ENCODE measurements at places on chromosomes 11 and 22.

DNA sequence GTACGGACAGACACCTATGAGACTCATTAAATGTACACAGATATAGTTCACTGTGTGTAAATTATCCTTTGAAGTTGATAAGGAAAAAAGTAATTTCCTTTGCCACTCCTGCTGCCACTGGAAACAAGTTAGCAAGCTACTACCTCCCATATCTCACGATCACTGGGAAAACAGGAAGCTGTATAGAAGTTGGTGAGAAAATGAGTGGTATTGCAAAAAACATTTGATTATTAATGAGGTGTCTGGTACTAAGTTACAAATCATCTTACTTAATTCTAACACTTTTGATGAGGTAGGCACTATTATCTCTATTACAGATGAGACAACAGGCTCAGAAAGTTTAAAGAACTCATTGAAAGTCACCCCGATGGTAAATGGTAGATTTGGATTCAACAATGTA, 68.5 kb downstream of the GAB2 start:
- no peak for DNase-seq

DNA sequence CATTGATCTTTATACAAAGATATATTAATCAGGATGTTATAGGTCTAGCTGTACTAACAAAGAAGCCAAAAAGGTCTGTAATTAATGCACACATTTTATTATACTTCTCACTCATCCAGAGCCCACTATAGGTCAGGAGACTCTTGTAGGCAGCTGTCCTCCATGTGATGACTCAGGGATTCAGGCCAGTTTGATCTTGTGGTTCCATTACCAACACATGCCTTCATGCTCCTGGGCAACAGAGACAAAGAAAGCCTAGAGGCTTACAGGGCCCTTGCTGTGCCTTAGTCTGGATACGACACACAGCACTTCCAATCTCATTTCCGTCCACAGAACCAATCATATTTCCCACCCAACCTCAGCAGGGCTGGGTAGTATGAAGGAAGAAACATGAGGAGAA, 150.3 kb upstream of the NCAM1 start:
- DNase-seq = no peak

DNA sequence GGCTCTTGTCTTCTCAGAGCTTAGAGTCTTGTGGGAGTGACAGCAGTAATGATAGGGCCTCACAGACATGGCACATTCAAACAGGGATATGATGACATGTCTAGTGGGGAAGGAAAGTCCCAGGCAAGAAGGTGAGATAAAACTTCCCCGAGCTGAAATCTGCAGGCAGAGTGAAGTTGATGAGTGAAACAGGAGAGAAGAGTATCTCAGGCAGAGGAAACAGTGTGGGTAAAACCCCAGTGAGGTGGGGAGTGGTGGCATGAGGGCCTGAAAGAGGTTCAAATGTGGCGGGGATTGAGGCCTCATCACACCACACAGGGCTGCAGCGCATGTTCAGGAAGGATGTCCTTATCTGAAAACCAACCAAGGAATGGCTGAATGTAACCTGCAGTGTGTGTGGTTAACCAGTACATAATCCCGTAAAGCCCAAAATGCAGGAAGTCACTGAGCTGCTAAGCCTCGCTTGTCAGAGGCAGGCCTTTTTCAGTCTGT, 153.8 kb upstream of the E2F8 start:
- no peak for DNase-seq

- no peak for DNase-seq
Observed at GRCh38 chr22:23754980-23755636, 883 bp upstream of the VPREB3 start.

- no peak for DNase-seq
Observed at GRCh38 chr22:22761606-22761962, 117.2 kb downstream of the GGTLC2 start.

GRCh38 chr22:45318558-45319323, 9.0 kb downstream of the FAM118A start:
- no peak for DNase-seq

DNA sequence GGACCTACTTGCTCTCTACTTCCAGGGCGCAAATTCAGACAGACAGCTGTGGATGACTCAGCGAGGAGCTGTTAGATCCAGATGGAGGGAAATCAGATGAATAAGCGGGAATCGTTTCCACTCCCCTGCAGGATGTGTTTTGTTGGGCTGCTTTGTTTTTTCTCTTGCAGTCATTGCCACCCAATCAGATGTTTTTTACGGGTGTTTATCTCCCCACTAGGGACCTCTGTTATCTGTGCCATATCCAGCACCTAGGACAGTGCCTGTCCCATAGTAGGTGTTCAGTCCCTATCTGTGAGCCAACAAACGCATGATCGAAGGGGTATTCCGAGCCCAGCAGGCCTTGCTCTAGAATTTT, 51.1 kb upstream of the PARVG start:
- no peak for DNase-seq

GRCh38 chr11:60634126-60634525, 65.3 kb upstream of the MS4A8 start:
- peak; percentile 8 for DNase-seq

DNA sequence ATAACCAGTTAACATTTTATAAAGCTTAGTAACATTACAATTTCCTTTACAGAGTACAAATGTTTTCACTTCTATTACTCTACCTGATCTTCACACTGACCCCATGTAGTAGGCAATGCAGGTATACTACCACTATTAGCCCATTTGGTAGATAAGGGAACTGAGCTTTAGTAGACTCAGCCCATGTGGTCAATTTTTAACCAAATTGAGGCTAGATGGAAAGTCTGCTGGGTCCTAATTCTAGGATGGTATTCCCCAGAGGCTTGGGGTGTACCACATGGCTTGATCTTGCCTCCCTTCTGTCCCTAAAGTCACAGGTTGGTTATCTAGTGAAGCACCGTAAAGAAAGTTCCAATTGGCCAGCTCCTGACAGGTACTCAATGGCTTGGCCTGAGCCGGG, 48.2 kb downstream of the NRXN2 start:
- DNase-seq = no peak

- DNase-seq = no peak
Observed at GRCh38 chr11:8258289-8258688, 5.4 kb downstream of the LMO1 start.

GRCh38 chr11:67268962-67269268, 2.6 kb downstream of the GRK2 start:
- DNase-seq = no peak

- DNase-seq = no peak
Observed at GRCh38 chr11:124863137-124863825, 2.0 kb upstream of the ROBO3 start.

DNA sequence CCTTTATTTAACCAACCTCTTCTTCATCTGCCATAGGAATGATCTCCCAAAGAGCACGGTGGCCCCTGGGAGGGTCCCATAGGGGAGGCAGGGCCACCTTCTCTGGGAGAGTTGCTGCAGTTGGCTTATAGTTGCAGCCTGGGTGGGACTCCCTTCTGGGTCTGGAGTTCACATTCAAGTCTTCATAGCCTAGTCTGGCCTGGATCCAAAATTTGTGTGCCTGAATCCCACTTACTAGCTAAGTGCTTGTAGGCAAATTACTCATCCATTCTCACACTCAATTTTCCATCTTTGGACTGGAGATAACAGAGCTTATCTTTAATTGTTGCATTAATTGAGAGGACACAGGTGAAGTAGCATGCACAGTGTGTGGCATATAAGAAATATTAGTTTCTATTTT, 163.6 kb downstream of the GRIK4 start:
- DNase-seq = no peak

DNA sequence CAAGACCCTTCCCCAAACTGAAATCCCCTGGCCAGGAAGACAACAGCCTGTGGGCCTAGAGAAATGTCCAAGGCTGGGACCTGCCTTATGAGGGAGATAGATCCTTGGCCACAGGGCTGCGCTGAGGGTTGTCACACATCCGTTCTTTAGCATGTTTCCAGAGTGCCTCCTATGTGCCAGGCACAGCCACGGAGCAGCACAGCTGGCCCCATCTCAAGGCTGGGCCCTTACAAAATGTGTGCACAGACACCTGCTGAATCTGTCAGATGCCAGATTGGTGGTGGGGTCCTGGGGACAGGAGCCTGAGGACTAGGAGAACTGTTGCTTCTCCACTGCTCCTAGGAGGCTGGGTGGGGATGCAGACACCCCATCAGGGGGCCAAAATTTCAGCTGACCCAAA, 11.2 kb downstream of the GRIK4 start:
- DNase-seq = no peak

DNA sequence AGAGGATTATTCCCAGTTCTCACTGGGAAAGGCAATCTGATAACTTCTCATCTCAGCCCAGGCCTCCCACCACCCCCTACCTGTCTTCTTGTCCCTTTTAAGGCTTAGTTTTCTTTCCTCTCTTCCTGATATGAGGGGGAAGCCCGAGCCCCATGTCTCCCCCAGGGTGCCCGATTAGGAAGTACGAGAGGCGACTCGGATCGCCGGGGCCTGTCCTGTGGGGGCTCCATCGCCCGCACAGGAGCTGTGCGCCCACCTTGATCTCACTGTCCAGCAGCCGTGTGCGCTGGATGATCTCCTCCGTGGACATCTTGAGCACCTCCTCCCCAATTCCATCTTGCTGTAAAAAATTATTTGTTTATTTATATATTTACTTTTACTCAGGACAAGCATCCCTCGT, 628 bp downstream of the PSMC3 start:
- no peak for DNase-seq

DNA sequence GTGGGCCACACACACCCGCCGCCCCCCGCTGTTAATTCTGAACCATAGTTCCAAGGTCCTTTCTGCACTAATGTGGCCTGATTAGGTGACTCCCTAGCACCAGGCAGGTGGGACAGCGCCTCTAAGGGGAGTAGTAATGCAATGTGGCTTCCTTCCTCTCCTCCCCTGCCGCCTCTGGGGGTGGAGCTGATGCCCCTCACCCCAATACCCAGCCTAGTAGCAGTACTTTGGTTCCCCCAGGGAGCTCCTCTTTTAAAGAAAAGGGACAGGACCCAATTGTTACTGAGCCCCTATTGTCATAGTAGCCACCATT, 14.4 kb downstream of the RTN4RL2 start:
- no peak for DNase-seq

- DNase-seq = peak; percentile 72
Observed at GRCh38 chr11:58900479-58901420, 38.5 kb upstream of the GLYATL1 start.

GRCh38 chr11:119169282-119169719, 776 bp downstream of the NLRX1 start:
- peak; percentile 62 for DNase-seq

GRCh38 chr22:27715106-27715505, 86.5 kb downstream of the MN1 start:
- DNase-seq = no peak

- DNase-seq = no peak
Observed at GRCh38 chr11:83823461-83824025, 537.4 kb upstream of the CCDC90B start.

- no peak for DNase-seq
Observed at GRCh38 chr11:1755692-1756561, 5.5 kb upstream of the IFITM10 start.

DNA sequence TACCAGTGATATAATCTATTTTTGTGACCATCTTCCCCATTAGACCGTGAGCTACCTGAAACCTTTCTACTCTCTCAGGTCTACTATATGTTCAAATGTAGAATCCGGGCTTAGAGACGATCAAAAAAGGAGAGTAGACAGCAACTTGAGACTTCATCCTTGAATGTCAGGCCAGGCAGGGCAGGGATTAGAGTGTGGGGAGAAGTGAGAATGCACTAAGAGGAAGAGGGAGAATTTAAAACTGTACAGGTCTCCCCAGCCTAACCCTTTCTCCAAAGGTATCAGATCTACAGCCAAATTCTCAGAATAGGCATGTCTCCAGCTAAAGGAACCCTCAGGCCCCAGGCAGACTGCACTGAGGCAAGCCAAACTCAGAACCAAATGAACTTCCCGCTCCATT, 935 bp downstream of the LAMTOR1 start:
- DNase-seq = no peak

- no peak for DNase-seq
Observed at GRCh38 chr11:102971766-102972165, 16.2 kb upstream of the MMP13 start.

GRCh38 chr22:19524170-19525115, at the start of gene CLDN5:
TSS of gene CLDN5 (minus strand) at chr22:19524410. CDS start at chr22:19524255, 155 bp downstream.
- no peak for DNase-seq

GRCh38 chr22:42792909-42793847, 63.9 kb downstream of the ARFGAP3 start:
- no peak for DNase-seq
